ENCODE measurements at places on chromosomes 16 and 17.

DNA sequence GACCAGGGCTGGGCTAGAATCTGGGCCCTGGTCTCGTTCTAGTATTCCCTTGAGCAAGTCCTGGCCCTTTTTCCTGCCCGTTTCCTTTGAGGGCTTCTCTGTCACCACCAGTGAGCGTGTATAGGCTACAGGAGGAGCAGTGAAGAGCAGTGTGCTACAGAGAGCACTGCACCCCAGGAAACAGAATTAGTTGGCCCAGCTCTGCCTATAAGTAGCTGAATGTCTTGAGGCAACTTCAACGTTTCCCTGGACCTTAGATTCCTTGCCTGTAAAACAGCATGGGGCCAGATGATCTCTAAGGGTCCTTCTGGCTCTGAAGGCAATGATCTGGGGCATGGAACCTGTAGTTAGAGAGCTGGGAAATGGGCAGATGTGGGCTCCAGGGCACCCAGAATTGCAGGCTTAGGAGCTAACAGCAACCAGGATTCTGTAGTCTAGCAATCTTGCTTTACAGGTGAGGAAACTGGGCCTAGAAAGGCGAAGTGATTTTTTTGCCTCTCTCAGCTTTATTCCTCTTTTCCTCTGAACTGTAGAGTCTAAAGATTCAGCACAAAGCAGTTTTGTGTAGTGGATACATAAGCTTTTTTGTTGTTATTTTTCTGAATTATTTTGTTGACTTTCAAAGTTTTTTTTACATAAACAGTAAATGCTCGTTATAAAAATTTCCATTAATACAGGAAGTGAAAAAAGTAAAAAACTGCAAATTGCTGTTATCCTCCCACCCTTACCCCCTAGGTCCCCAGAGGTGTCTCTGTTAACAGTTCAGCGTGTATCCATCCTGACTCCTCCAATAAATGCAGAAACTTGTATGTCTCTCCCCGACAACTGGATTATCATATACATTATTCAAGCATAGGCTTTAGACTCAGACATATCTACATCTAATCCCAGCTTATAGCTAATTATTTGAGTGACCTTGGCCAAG, 1.7 kb upstream of the MYL4 start:
- DNase-seq, result no peak

DNA sequence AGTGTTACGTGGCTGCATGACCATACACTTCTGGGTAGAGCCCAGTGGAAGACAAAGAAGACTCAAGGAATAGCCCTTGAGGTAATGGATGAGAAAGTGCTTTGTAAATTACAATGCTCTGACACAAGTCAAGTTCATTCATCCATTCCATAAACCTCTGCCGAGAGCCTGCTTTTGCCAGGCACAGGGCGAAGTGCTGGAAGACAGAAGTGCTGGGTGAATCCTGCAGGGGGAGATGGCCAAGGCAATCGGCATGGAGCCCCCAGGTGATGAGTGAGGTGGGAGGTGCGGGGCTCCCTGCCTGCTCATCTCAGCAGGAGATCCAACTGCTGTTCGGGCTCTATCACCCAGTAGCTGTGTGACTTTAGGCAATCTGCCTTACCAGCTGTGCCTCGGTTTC, 2.8 kb upstream of the SOCS3 start:
- no peak for DNase-seq

- DNase-seq, result peak; percentile 42
These were observed 13.4 kb upstream of the CRISPLD2 start for GRCh38 chr16:84806256-84806889.

- no peak for DNase-seq
These were observed 98.4 kb downstream of the XYLT1 start for GRCh38 chr16:17372386-17372785.

DNA sequence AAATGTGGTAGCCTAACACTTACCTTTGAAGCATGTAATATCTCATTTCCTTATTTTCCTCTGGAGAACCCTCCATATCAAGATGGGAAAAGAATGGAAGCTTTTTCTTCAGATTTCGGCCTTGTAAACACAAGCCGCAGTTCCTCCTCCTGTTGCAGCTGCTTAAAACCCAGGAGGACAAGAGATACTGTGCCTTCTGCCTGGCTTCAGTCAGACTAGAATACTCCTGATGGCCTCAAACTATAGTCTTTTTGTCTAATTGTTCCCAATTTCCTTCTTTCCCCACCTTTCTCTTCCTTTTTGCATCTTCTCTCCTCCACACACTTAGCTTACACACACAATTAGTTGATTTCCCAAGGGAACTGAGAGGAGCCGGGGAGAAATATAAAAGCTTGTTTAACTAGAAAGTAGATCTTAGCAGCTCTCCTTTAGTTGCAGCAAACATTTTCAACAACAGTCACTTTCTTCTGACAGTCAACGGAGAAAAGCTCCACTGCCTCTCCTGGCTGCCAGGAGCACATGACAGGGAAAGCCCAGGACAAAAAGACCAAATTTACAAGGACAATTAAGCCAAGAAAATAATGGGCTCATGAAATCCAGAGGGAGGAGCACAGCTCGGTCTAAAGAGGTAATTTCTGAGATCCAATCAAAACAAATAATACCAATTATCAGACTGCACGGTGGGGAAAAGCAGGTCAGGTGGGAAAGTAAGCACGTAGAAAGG, 76.4 kb upstream of the C17orf78 start:
- no peak for DNase-seq

DNA sequence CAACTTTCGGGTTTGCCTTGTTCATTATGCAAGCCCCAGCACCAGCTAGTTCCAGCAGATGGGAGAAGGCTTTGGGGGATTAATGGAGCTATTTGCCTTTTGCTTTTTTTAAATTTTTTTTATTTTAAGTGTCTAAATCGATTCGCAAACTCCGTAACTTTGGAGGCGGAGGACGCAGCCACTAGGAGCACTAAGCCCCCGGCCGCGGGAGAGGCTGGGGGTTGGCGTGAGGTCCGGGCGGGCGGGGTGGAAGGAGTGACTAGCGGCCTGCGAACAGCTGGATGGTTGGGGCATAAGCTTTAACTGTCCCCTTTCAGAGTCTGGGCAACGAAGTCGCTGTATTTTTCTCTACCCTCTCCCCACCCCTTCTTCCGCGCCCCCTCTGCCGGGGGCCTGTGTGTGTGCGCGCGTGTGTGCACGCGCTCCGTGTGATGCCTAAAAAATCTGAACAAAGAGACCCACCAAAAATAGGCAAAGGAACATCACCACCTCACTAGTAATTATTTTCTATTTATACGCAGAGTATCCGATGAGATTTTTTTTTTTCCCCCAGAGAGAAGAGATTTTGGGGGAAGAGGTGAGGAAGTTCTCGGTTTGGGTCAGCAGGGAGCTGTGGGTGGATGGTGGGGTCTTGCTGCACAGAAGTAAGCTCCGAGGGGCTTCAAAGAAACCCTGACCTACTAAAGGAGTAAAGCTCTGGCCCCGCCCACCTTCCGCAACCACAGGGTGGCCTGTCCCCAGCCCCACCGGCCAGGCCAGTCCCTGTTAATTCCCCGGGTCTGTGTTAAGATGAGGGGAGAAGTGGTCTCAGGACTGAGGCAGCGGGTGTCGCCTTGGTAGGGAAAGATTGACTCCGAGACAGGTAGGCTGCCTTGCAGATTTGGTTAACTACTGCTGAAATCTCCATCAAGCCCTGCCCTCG, 2.3 kb downstream of the SHISA9 start:
- DNase-seq, result no peak

DNA sequence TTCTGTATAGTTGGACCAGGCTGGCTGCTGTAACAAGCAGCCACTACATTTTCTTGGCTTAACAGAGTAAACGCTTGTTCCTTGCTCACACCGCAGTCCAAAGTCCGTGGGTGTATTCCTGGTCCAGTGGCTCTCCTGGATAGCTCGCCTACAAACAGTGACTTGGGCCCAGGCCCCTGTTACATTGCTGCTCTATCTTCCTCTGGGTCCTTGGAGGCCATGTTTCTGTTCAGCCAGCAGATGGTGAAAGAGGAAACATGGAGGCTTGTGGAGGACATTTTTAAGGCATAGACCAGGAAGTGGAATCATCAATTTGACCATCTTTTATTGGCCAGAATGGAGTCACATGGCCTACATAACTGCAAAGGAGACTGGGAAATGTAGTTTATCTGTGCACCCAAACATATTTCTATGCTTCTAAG, 55.1 kb downstream of the ATP2C2 start:
- DNase-seq, result no peak

GRCh38 chr17:74736513-74737298, at the start of gene RAB37:
Gene RAB37, plus strand, starts transcription at chr17:74737256. Its CDS starts 17 bp downstream, at chr17:74737273.
- no peak for DNase-seq

- DNase-seq, result no peak
These were observed 69.2 kb upstream of the ALOX12 start for GRCh38 chr17:6926667-6927066.

DNA sequence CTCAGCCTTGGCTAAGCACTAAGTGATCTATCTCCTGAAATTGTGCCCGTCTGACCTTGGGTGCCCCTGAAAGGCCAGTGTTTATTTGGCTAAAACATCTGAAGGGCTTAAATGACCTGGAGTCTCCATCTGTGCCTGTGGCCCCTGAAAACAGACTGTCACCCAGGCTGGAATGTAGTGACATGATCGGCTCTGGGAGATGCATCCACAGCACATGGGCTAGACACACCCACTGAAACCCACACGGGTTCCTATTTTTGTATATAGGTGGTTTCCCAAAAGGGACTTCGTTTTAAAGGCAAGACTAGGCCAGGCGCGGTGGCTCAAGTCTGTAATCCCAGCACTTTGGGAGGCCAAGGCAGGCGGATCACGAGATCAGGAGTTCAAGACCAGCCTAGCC, 13.5 kb downstream of the CEP295NL start:
- no peak for DNase-seq

DNA sequence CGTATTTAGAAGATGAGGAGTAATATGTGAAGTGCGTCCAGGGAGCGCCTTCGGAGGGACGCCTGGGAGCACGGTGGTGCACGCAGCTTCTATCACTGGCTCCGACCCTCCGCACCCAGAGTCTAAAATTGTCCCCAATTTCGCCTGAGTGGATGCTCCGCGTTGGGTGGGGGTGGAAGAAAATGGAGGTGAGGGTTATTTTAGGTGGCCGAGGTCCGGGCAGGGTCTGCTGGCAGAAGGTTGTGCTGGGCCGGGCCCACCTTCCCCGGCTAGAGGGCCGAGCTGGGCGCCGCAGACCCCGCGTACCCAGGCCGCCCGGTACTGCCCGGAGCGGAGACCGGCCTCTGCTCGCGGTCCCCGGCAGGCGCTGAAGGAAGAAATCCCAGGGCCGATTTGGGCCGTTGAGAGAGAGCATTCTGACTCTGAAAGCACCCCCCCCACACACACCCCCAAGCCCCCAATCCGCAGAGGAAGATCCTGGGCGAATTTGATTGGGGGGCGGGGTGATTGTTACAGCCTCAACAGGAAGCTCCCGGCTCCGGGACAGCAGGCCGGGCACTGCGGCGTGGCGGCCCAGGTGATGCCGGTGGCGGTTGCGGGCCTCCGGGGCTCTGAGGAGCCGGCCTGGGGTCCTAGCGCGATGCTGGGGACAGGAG, 3.0 kb downstream of the BAHCC1 start:
- DNase-seq, result no peak

GRCh38 chr16:80377096-80377956, 163.5 kb upstream of the DYNLRB2 start:
- DNase-seq, result no peak

- no peak for DNase-seq
These were observed 3.9 kb downstream of the PDK2 start for GRCh38 chr17:50099003-50099402.

DNA sequence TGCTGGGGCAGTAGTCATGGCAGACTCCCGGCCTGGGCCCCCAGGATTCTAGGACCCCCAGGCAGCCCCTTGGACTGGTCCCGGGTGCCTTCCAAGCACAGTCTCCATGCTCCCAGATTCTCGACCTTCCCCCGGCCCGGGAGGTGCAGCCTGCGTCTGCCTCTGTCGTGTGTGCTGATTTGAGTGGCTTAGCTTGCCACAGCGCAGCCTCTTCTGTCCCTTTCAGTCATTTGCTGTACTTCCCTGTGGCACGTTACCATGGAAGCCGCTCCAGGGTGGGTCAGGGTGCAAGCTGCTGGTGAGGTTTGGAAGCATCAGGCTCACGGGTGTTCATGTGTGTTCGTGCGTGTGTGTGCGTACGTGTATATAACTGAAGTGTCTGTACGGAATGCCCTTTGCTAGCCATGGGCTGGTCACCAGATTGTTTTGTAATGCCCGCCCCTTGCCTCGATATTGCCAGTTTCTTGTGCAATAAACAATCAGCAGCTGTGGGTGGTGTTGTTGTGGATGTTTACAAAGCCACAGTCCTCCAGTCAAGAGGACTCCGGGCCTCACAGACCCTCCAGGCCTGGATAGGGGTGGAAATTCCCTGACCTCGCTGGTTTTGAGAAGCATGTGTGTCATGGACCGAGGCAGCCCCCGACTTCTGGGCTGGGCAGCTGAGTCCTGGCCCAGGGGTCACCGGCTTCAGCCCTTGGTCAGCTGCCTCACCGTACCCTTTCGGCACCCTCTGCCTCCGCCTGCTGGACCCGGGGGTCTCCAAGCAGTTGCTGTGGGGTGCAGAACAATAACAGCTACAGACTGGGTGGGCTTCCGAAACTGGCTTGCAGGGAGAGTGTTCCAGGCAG, 9.7 kb upstream of the CLEC18A start:
- no peak for DNase-seq

DNA sequence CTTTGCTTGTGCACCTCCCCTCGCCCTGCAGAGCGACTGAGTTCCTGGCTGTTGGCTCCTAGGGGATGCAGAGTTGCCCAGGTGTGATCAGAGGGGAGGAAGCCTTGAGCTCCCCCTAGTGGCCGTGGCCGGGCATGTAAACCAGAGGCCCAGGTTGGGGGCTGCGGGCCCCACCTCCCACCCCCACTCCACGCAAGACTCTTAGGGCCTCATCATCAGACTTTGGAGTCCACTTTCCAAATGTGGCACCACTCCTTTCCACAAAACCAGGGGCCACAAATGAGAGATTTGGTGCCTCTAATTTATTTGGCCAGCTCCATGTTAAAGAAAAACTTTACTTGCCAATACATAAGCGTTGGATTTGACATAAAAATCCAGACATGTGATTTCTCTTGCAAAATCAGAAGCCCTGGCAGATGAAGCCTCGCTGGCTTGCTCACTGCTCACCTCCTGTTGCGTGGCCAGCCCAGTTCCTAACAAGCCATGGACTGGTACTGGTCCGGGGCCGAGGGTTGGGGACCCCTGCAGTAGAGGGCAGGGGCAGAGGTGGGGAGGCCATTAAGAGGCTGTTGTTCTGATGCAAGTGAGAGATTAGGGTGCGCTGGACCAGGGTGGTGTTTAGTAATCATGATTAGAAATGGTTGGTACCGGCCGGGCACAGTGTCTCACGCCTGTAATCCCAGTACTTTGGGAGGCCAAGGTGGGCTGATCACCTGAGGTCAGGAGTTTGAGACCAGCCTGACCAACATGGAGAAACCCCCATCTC, 28.7 kb upstream of the GAS7 start:
- no peak for DNase-seq

GRCh38 chr16:77585379-77586251, 136.7 kb upstream of the NUDT7 start:
- DNase-seq, result no peak
